ENCODE measurements at places on chromosomes 12 and 14. TPM values are rescaled to one million over a fixed set of nuclear protein-coding genes. Genes with fewer than 3 reads are reported as not detected.

DNA sequence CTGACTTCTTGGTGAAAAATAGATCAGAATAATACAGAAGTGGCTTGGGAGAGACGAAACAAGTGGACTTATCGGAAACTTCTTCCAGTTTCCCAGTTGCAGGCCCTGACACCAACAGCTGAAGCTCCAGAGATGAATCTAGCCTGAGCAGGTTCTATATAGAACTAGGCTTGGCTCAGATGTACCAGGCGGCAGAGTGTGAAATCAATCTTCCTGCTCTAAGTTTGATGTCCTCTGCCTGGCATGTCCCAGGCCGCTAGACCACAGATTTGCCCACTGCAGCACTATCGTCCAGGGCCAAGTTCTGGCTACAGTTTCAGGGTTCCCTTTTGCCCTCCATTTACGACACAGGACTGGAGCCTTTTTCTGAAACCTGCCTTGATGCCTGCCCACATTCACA, 91.3 kb upstream of the PLEKHA5 start:
- DNase-seq: no peak

GRCh38 chr14:68137704-68138619, 318.4 kb downstream of the RAD51B start:
- DNase-seq: no peak

GRCh38 chr12:24996102-24996797, 47.3 kb upstream of the BCAT1 start:
- DNase-seq: no peak

DNA sequence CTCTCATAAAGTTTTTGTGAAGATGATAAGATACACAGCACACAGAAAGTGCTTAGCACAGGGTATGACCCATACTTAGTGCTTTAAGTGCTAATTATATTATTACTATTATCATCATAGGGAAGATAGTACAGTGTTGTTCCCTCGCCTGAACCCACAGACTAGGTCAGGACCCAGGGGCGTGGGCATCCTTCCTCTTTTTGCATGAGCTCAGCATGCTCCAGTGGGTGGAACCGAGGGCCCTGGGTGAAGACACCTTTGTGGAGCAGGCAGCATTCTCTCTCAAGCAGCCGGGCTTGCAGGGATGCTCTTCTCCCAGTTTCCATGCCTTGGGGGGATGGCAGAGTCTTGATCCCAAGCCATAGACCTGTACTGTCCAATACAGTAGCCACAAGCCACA, 34.8 kb downstream of the CRACR2A start:
- DNase-seq: peak; percentile 83

DNA sequence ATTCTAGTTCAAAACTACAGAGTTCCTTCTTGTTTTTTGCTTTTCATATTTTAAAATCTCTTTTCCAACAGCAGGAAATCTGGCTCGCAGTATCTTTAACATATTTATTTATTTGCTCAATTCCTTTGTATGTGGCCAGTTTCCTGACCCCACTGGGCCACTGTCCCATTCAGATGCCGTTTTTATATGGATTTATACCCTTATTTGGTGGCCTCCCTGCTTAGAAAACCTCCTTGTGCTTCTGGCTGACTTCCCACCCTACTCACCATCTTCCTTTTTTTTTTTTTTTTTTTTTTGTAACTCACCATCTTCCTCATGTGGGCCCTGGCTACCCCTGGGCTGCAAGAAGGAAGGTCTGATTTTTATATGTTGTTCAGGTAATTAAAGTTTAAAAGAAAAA, 53.9 kb downstream of the TTLL5 start:
- no peak for DNase-seq

- no peak for DNase-seq
Measured at GRCh38 chr12:131575371-131575770, 135.5 kb upstream of the SFSWAP start.

DNA sequence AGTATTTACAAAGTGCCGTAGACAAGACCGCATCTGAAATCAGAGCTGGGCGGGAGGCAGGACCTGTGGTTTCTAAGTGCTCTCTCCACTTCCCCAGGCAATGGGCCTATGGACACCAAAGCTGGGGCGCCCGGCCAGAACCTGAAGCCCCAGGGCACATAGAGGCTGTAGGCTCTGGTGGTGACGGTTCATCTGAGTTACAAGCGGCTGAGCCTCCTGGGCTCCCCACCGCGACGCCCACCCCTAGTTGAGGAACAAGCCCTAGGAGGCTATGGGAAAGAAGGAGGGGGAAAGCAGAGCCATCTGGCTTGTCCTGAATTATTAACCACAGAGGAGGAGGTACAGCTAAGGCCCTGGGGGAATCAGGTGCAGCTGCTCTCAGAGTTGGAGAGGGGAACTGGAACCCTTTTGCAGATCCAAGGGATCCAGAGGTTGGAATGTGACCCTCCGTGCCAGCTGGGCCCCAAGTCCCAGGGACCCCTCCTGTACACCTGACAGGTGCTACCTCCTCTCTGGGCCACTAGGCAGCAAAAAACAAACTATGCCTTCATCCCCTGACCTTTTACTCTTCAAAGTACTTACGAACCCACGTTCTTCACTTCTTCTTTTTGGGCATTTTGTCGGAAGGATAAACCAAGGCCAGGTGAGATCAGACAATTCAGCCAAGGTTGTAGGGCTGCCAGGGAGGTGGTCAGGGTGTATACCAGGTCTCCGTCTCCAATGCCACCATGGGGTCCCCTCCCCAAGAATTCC, 77.2 kb downstream of the ARL6IP4 start:
- peak; percentile 83 for DNase-seq

- DNase-seq: no peak
Measured at GRCh38 chr12:46299851-46300250, 31.0 kb upstream of the SLC38A1 start.

- no peak for DNase-seq
Measured at GRCh38 chr12:2154050-2154449, 101.3 kb downstream of the CACNA1C start.

- DNase-seq: no peak
Measured at GRCh38 chr12:101885912-101886561, 8.7 kb downstream of the DRAM1 start.

GRCh38 chr12:81347404-81347803, 269.5 kb downstream of the ACSS3 start:
- no peak for DNase-seq

DNA sequence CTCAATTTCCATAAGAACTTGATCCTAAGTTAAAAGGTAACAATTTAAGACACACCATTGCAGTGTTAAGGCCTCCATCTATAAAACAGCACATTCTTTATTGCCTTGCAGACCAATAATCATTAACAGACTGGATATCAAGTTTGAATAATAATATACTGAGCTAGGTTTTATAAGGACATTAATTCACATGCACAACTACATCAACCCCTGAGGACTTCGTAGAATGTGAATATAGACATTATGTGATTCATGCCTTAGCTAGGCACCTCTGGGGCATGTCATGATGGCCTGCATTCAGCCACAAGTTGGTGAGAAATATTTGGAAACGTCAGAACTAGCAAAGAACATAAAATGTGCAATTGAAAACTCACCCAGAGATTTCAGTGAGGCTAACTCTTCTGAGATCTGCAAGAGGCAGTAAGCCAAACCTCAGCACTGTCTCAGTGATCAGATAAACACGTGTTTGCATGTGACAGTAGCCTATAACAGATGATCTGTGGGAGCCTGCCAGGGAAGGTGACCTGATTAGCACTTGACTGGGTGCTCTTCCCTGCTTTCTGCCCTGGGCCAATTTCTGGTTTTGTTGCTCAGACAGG, 492.2 kb downstream of the FLRT2 start:
- DNase-seq: no peak

DNA sequence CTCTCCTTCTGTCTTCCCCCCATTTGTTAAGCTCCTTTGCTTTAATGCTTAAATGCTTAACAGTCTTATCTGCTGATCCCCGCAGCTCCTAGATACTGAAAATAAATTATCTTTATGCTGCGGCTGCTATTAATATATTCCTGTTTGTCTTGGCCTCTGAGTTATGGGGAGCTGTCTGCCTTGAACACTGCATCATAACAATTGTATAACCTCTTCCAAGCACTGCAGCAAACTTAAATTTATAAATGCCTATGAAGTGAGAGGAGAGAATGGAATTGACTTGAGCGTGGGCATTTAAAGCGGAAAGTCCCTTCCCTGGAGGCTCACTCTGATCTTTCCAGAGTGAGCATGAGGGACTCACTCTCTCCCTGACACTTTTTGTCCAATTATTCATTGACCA, 23.1 kb upstream of the DCP1B start:
- DNase-seq: no peak

DNA sequence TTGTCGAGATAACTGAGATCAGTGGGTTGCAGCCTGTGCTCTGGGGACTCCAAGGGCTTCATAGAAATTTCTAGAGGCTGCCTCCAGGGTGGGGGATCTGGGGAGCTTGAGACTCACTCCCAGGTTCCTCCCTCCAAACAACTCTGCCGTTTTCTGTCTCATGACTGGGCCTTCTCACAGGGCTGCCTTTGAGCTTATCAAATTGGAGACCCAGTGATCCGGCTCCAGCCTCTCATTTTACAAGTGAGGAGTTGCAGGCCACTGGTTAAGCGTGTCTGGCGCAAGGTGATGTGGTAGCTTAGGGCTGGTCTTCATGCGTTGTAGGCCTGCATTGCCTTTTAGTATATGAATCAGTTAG, 85.8 kb downstream of the SLC25A47 start:
- DNase-seq: no peak

DNA sequence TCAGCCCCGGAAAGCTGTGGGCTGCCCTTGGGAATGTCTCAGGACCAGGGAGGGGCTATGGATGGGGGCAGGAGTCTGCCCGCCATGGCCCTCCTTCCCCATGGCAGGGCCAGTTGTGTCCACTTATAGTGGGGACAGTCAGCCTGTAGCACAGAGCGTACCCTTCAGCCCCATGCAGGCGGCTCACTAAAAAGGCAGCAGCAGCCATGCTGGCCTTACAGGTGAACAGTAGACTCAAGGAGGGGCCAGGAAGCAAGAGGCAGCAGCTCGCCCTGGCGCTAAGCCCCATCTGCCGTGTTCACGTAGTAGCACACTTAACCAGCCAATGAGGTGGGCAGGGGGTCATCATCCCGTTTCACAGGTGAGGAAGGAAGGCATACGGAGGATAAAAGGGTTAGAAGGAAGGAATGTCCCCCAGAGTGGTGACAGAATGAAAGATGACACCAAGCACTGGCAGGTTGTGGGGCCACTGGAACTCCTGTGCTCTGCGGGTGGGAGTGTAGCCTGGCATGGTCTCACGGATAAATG, 52.7 kb downstream of the FAM222A start:
- DNase-seq: peak; percentile 24

DNA sequence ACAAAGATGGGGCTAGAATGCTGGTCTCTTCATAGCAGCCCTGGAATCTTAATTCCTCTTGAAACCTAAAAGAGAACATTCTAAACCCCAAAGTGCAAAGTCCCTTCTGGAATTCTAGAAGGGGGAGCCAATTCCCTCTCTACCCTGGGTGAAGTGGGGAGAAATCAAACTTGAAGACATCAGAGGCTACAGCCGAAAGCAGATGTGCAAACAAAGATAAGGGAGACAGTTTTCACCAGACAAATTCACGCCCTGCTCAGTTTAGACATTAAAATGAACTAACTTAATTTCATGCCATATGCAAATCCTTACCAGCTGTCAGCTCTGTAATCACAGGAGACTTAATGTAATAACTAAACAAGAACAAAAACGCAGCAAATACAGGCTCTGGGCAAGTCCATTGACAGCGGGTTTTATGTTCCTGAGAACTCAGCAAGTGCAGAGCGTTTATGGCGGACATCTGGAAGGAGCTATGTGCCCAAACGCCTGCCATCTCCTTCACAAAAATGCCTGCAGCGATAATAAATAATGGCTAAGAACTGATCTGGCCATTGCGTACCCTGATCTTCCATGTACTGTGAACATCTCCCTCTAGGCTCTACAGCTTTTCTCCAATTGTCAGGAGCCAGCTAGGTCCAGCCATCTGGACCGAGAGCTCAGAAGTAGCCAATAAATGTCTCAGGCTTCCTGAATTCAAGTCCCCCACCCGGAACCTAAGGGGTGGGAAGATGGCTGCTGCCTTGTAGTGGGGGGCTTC, 19.1 kb upstream of the FICD start:
- no peak for DNase-seq

DNA sequence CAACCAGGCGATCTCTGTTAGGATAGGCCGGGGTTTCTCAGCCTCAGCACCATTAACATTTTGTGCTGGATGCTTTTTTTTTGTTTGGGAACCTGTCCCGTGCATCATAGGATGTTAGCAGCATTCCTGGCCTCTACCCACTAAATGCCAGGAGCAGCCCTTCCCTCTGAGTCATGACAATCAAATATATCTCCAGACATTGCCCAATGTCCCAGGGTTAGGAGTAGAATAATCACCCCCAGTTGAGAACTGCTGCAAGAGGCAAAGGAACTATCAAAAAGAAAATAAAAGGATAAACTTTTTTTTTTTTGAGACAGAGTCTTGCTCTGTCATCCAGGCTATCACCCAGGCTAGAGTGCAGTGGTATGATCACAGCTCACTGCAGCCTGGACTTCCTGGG, 76.0 kb downstream of the ACACB start:
- DNase-seq: no peak

- no peak for DNase-seq
Measured at GRCh38 chr12:95390192-95390591, 83.8 kb upstream of the METAP2 start.

DNA sequence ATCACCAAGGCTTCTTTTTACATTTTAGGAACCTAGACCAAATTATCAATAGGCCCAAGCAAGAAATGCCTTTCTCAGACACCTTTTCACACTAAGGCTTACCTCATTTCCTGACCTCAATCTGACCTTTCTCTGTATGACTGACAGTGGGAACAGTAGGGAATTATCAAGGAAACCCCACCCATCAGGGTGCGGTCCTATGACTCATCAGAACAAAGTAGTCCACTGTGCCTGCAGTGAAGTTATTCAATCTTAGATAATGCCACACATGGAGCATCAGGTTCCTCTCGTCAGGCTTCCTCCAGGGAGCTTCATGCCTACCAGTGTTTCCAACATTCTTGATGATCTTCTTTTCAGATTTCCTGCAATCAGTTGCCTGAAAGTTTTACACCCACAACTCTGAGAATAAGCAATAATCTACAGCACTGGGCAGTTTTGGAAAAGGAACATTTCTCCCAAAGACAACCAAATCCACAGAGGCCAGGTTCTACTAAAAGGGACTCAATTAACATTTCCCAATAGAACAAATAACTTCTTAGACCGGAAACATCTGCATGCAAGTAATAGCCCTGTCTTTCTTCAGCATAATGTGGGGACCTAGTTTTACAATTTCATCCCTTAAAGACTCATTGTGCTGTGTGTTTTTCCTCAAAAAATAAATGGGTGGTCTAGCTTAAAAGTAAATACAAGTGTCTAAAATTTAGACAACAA, 35.9 kb upstream of the TMTC2 start:
- DNase-seq: no peak

- DNase-seq: no peak
Measured at GRCh38 chr14:51877810-51878209, 17.4 kb downstream of the GNG2 start.

CLEC4C gene
- not detected for total RNA-seq

CALCOCO1 gene
- 212 TPM for total RNA-seq

NDUFA12 gene
- 65.0 TPM for total RNA-seq

DUSP16 gene
- 44.0 TPM for total RNA-seq

ADCK1 gene
- total RNA-seq: 7.4 TPM

VAMP1 gene
- total RNA-seq: 6.8 TPM

GPRC5D gene
- total RNA-seq: not detected

ZNF891 gene
- total RNA-seq: 2.6 TPM

TIGAR gene
- 18.6 TPM for total RNA-seq

BLOC1S1 gene
- 134 TPM for total RNA-seq

ANO4 gene
- 0.74 TPM for total RNA-seq
